ENCODE measurements at places on chromosomes 13 and 19. TPM values are rescaled to one million over a fixed set of nuclear protein-coding genes. Genes with fewer than 3 reads are reported as not detected.
A peak's percentile ranks its signal among the peaks of the same experiment; 100 is the strongest.

Gene CYP4F8
- not detected for total RNA-seq

DNA sequence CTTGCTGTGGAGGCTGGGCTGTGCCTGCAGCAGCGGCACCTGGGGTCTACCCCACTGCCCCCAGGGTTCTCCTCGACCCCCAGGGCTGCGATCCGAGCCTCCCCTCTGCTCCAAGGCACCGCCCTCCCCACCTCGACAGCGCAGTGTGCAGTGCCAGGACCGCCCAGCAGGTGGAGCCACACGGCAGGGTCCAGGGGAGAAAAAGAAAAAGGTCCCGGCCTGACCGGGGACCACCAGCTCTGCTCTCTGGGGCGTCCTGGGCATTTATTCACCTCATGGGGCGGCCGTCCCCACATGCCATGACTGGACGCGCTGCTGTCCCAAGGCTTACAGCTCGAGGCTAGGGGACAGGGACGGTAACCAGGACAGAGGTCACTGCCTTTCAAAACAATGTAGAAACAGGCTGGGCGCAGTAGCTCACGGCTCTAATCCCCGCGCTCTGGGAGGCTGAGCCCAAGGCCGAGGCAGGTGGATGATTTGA, 10.6 kb downstream of the REXO1 start:
- no peak for DNase-seq

GRCh38 chr13:26601669-26602068, 44.2 kb downstream of the WASF3 start:
- no peak for DNase-seq

Gene ERICH4
- not detected for total RNA-seq

DNA sequence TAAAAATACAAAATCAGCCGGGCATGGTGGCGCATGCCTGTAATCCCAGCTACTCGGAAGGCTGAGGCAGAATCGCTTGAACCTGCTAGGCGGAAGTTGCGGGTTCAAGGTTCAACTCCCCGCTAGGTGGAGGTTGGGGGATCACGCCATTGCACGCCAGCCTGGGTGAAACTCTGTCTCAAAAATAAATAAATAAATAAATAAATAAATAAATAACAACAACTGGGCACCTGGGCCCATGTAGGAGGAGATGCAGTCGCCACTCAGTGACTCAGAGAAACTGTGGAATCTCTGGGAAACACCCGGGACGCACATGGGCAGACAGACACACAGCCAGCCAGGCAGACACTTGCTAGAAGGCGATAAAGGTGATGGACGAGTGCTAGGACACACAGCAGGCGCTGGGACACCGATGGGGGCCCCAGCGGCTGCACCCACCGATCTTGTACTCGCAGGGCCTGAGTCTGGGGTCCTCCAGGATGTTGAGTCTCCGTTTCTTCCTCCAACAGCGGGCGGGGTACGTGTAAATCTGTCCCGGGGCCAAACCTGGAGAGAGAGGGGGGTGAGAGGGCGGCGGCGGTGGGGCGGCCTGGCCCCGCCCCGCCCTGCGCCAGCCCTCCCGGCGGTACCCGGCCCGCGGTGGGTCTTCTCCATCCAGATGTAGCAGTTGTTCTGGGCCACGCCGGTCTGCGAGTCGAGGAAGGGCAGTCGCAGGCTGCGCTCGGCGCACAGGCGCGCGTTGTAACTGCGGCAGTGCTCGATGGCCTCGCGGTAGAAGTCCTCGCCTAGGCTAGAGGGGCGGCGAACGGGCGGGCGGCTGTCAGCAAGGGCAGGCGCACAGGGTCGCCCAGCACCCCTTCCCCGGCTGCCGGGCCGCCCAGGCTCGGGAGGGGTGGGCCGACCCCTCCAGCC, 1.8 kb downstream of the DPF1 start:
- DNase-seq: peak; percentile 11

DNA sequence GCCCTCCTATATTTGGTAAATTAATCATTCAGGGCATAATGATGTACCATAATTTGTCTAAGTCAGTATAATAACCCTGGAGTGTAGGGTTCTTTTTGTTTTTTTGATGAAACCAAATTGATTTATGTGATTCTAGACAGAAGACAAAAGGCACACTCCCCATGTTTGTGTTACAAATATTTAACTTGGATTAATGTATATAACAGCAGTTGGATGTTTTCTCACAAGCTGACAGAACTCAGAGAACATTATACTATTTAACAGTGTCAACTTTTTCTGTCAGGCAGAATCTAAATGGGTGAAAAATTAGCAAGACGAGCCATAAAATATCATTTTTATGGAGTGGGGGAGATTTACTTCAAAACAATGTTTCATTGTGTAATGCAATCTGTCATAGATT, 15.2 kb downstream of the CBY2 start:
- no peak for DNase-seq

- no peak for DNase-seq
Observed at GRCh38 chr13:80083853-80084676, 256.9 kb downstream of the SPRY2 start.

DNA sequence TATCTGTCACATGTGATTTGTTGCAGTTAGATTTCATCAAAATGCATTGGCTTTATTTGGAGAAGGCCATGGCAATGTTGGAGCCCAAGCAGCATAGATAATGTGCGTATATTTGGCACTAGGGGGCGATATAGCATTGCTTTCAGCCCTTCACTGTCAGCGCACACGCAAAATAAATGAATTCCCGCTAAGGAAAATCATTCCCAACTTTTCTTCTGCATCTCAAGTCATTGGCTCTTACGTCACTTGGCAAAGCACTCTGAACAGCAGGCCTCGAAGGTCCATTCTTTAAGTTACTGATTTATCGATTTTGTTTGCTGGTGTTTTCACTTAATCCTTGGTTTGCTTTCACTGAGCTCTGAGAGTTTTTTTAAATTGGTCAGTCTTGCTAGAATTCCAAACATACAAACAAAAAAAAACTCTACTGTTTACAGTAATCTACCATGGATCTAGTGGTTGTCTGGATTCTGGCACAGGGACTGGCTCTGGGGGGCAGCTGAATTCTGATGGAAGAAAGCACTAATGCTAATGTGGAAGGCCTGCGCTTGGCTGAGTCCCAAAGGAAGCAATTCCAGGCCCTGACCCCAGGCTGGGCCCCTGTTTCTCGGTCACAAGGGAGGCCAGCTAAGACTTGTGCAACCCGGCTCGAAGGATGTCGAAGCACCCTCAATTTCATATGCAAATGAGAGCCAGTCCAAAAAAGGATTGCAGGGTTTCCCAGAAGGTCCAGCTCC, 97.7 kb upstream of the IPO5 start:
- DNase-seq: peak; percentile 72

Gene IER2
- total RNA-seq: 18.8 TPM

GRCh38 chr13:83881917-83882605, at the start of gene SLITRK1:
SLITRK1 (minus strand) TSS chr13:83882474; CDS start chr13:83881507, 967 bp downstream.
- DNase-seq: no peak

Gene LIM2
- total RNA-seq: not detected

DNA sequence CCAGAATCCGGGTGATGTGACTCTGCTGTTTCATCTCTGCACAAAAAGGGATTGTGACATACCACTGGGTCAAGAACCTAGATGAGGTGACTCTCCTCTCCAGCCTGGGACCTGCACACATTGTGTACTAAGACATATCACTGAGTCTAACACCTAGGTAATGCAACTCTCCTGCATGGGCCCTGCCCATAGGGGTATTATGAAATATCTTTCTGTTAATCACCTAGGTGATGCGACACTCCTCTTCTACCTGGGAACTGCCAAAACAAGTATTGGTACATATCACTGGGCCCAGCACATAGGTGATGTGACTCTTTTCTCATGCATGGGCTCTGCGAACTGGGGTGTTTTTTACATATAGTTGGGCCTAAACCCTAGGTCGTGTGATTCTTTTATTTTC, 35.5 kb upstream of the ZNF254 start:
- no peak for DNase-seq

GRCh38 chr19:10289167-10289835, 451 bp upstream of the ICAM5 start:
- DNase-seq: peak; percentile 75

- DNase-seq: no peak
Observed at GRCh38 chr19:46756544-46756888, 10.3 kb upstream of the STRN4 start.

DNA sequence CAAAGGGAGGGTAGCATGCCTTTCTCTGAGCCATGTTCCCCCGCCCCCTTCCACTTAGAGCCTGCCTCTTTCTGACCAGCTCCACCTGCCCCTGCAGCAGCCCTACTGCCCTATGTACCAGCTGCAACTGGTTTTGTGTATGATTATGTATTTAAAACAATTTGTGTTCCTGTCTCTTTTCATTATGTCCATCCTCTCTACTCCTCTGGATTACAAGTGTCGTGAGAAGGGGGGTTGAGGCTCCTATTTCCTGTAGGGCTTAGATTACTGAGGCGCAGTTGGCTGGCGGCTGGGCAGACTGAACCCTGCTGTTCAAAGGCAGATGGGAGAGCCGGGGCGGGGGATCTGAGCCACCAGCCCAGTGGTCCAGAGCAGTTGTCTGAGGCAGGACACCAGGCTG, 213.3 kb downstream of the KCNRG start:
- no peak for DNase-seq

Gene SYNE4
- 0.35 TPM for total RNA-seq

Gene ADGRE2
- 0.87 TPM for total RNA-seq

Gene ZNF844
- 14.3 TPM for total RNA-seq

Gene NEK5
- 0.11 TPM for total RNA-seq

Gene PSG1
- total RNA-seq: not detected

DNA sequence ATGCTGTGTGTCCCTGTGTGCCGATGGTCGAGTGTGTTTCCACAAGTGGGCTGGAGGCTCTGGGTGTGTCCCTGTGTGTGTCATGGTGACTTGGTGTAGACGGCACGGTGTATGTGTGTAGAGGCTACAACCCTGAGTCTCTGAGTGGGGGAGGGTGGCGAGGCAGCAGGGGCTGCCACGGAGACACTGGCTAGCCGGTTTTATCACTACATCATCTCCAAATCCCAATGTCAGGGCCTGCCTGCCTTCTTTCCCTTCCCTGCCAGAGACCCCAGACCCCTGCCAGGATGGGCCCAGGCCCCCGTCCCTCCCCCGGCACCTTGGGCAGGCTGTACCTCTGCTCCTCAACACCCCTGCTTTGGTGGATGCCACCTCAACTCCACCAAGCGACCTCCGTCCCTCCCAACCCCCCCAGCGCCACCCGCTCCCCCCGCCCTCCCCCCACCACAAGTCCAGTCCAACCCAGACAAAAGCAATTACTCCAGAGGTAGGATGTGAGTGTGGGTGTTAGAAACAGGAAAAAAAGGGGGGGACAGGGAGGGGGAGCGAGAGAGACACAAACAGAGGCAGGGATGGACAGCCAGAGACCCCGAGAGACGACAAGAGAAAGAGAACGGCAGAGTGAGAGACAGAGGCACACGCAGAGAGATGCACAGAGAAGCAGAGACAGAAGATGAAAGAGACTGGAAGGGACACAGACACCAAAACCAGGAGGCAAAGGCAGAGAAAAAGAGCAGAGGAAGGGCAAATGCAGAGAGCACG, 21.6 kb upstream of the POU2F2 start:
- no peak for DNase-seq

Gene LILRB1
- total RNA-seq: 1.8 TPM

- DNase-seq: no peak
Observed at GRCh38 chr13:49366841-49367240, 77.0 kb downstream of the CAB39L start.

DNA sequence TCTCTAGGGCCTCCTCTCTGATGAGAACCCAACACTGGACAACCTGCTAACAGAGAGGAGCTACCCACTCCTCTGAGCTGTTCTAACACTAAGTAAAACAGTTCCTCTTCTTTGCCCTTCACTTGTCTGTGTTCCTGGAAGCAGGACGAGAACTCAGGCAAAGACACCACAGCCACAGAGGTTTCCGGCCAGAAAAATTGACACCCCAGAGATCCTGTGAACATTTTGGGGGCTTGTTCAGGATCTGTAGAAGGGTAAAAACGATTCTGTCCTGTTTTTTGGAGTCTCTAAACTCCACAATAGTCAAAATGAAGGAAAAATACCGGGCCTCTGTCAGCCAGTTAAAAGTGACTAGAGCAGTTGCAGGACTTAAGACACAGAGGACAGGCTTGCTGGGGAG, 165.9 kb downstream of the B3GLCT start:
- no peak for DNase-seq

DNA sequence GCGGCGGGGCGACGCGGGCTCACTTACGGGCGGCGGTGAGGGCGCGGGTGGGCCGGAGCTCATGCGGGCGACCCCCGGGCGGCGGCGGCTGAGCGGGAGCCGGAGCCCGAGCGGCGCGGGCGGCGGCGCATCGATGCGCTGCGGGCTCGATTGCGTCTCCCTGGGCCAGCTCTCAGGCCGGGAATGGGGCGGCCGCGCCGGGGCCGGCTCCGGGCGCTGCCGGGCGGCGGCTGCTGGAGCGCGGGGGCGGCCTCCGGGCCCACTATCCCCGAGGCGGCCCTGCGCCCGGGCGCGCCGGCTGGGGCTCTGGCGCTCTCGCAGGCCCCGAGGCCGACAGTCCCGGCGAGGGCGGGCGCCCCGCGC, 1.4 kb upstream of the TSHZ3 start:
- DNase-seq: peak; percentile 79

Gene CLIP3
- total RNA-seq: 3.6 TPM

GRCh38 chr19:848386-848921, 3.6 kb upstream of the ELANE start:
- DNase-seq: peak; percentile 73

All from Right ventricle myocardium inferior (tissue), 1 donor.